ENCODE measurements at places on chromosomes 5 and 9.

DNA sequence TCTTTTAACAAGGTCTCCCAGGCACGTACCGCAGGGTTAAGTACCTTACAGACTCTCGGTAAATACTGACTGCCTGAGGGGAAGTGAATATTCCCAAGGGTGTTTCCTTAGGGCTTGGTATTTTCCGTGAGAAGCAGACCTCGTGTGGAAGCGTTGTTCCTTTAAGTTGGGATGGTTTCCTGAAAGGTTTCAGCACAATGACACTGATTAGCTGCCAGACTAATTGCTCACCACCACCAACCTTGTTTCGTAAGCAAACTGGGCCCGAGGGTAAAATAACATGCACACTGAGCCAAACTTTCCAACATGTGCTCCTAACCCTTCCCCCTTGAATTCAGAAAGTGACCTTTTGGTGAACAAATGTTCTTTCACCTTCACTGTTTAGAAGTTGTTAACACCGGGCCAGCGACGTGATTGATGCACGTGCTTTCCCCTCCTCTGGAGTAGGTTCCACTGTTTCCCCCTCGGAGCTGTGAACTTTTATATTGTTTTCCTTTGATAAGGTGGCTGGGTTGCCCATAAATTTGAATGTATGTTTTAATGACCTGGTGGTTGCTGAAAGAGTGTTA, 128.1 kb upstream of the RPS23 start:
- DNase-seq = no peak

DNA sequence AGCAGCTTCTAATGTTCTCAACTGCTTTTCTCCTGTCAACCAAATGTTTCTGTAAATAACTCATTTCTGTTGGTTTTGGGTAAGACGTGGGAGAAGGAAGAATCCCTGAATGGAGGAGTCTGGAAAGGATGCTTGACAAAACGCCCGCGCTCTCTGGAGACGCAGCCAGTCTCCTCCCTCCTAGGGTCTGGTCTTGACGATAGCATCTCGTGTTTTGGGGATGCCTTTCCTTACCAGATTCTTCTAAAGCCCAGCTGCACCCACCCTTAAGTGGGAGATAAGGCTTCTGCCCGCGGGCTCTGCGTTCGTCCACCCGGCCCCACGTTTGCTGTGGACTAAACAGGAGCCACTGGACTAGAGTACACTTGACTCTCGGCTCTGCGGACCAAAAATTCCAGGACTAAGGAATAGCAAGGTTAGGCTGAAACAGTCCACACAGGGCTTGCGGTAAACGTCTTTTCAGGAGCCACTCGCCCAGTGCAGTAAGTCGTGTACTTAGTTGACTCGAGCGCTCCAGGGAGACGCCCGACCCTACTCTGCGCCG, 491 bp upstream of the CTSL start:
- DNase-seq = no peak

DNA sequence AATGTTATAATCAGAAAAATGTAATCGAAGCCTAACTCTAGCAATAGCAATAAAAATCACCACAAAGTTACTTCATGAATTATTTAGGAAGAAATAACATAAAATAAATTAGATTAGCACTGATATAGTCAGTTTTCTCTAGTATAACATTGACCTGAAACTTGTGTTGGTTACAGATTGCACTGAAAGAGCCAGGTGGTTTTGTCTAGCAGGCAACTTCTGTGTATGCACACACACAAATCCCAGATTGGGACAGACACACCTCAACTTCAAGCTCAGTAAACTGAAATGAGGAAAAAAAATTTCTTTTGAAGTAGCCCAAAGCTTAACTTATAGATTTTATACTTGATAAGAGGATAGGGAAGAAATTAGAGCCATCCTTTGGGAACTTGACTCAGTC, 129.3 kb downstream of the EFNA5 start:
- no peak for DNase-seq

GRCh38 chr9:100515578-100516494, 42.9 kb downstream of the TMEFF1 start:
- DNase-seq = no peak

DNA sequence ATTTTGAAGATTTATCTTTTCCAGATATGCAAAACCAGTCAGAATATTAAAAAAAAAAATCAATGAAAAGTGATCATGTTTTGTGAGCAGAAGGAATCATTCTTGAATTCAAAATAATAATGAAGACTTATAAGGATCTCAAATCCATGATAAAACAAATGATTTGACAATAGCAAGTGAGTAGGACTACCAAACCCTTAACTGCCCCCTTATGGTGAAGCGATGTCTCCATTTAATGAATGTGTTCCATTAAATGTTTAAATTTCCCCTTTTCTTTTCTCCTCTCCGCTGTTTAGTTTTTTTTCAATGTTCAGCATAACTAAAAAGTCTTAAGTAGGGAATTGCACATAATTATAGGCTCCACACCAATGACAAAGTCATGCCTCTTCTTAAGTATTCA, 12.2 kb upstream of the MARCHF3 start:
- DNase-seq = no peak

- DNase-seq = no peak
Observed at GRCh38 chr5:5788793-5789192, 366.3 kb downstream of the ICE1 start.

- DNase-seq = peak; percentile 66
Observed at GRCh38 chr9:133532937-133533668, 1.4 kb upstream of the ADAMTSL2 start.

DNA sequence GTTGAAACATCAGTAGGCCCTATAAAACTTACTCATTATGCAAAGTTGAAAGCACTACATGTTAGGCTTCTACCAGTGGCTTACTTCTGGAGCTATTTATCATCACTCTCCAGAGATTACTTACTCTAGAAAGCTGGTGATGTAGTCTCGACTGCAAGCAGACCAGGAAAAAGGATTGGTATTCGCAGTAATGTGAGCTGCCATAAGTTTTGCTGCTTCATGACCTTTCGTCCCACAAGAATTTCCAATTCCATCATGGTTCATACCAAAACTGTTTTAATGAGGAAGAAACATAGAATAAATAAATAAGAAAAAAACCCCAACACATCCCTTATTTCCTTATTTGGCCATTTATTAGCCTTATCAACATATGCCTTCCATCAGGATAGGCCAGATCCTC, 181.9 kb downstream of the ADAMTS6 start:
- DNase-seq = no peak

DNA sequence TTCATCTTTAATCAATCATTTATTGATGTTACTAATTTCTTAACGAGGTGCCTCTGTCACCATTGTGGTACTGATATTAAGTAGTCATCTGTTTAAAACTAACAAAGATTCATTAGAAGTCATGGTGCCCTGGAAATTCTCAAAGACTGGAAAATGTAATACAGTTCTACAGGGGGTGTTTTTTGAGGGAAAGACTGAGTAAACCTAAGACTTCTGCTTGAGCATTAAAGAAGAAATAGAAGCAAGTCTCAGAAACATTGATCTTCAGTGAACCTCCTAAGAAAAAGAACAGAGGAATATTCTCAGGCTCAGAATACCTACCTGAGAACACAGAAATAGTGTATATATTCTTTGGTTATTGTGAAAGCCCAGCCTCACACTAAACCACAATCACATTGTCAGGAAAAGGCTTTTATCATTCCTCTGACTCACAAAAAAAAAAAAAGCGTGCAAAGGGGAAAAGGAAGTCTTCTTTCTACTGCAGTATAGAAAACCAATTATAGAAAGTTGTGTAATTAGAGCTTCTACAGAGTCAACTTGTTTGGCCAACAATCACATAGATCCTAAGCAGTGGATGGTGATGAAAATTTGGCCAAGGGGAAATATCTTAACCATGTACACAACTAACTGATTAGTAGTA, 60.8 kb downstream of the HINT1 start:
- no peak for DNase-seq

DNA sequence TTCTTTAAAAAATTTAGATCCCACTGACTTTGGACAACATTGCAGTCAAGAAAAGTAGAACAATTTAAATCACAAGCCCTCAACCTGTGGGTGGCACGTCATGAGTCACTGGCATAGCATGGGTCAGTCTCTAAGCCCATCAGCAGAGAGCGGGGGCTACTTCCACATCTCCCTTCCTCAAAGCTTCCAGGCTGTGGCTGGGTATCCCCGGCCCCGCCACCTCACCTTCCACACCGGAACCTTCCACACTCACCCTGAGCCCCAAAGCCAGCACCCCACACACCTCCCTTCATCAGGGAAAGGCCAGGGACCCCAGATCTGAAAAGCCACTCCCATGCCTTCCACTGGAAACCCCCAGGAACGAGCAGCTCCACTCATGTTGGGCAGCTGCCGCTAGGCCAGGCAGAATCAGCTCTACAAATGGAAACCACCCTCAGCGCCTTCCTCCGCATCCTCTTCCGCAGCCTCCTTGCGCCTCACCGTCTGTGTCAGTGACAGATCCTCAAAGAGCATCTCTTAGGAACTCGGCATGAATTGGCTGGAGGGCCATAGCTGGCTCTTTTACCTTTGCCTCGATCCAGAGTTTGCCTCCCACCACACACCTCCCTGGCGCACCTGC, 156.5 kb downstream of the ERCC6L2 start:
- DNase-seq = no peak

GRCh38 chr9:110041452-110041851, 166.5 kb downstream of the C9orf152 start:
- DNase-seq = no peak

GRCh38 chr5:141363952-141364660, at the start of gene PCDHGA5:
PCDHGA5 (plus strand) TSS chr5:141364162; CDS start chr5:141364331, 169 bp downstream.
- DNase-seq = no peak

DNA sequence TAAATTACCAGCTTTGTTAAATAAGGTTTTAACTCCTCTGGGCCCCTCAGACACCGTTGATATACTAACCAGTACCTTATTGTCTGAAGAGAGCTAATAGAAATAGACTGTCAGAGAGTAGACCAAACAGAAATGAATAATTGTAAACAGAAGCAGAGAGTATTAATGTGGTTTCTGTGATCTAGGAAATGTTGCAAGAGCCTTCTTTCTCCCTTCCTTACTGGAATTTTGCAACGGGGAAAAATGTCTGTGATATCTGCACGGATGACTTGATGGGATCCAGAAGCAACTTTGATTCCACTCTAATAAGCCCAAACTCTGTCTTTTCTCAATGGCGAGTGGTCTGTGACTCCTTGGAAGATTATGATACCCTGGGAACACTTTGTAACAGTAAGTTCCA, 5.1 kb downstream of the TYRP1 start:
- no peak for DNase-seq

GRCh38 chr9:109039539-109039938, 26.2 kb upstream of the CTNNAL1 start:
- DNase-seq = no peak

DNA sequence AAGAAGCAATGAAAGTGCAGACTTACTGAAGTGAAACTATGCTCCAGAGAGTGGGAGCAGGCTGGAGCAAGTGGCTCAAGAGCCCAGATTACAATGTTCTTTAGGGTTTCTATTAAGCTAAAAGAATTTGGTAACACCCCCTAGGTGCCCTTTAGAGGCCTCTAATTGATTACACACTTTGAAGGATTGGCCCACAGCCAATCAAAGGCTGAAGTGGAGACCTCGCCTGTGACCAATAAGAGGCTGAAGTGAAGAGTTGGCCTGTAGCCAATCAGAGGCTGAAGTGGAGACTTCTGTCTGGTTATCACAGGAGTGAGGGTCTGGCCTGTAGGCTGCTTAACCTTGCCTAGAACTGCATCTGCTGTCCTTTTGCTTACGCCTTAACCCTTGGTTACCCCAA, 46.7 kb upstream of the SPATA31C2 start:
- no peak for DNase-seq

DNA sequence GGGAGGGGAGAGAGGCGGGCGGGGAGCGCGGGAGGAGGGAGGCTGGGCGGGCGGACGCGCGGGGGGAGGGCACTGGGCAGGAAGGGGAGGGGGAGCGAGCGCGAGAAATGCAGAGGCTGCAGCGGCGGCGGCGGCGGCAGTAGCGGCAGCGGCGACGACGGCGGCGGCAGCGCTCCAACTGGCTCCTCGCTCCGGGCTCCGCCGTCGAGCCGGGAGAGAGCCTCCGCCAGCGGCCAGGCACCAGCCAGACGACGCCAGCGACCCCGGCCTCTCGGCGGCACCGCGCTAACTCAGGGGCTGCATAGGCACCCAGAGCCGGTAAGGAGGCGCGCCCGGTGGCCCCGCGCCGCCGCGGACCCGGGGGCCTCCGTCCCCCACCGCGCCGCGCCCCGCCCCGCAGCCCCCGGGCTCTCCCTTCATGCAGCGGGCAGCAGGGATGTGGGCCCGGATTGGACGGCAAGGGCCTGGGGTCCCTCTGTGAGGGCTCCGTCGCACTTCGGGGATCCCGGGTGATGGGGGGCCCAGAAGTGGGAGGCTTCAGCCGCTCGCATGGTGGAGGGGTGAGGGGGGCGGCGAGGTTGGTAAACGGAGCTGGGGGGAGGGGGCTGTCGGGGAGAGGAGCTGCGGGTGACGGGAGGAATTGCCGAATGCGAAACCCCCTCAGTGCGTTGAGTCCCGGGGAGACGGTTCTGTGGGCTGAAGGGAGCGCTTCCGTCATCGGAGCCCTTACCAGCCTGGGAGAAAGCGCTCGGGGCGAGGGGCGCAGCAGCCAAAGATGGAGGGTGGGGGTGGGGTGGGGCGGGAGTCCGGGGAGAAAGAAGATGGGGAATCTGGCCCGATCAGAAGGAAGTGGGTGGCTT, at the start of gene BASP1:
Gene BASP1 (plus strand): TSS at position 139 of the 860 bp plus-strand sequence. CDS start 57,586 bp downstream, outside the sequence.
- DNase-seq = peak; percentile 8

- DNase-seq = no peak
Observed at GRCh38 chr9:113139225-113139829, 11.5 kb upstream of the SLC31A2 start.

DNA sequence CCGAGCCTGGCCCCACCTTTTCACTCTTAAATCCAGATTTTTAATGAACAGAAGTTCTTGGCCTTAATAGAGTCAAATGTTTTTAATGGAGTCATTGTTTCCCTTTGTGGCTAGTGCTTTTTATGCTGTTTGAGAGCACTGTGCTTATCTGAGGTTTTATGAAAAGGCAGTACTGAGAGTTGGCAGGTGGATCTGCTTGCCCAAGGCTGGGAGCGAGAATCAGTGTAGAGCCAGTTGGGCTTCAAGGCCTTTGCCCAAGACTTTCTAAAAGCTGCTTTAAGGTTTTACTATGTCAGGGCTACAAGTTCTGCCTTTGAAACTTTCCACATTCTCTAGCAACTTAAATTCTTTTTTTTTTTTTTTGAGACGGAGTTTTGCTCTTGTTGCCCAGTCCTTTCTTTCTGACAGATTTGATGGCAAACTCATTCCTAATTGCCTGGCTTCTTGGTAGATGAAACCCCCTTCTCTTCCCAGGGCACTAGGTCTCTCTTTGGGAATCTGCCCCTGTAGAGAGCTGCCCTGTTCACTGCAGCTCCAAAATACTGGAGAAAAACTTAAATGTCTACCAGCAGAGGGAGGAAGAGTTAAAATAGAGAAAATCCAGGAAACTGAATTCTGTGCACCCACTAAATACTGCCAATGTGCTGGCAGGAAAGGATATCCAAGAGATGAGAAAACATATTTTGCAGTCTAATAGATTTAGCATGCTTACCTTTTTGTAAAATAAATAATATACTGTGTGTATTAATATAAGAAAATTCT, 36.9 kb upstream of the CDK20 start:
- no peak for DNase-seq

GRCh38 chr5:126531543-126532120, 63.4 kb downstream of the ALDH7A1 start:
- no peak for DNase-seq

GRCh38 chr9:4299005-4299795, 668 bp downstream of the GLIS3 start:
- DNase-seq = no peak

Data from activated CD4-positive, alpha-beta T cell treated with anti-CD3 and anti-CD28 coated beads, Interleukin-2, amount 50 U/mL, for 16 hours (primary cell).